ENCODE measurements at places on chromosomes 5 and 9.

DNA sequence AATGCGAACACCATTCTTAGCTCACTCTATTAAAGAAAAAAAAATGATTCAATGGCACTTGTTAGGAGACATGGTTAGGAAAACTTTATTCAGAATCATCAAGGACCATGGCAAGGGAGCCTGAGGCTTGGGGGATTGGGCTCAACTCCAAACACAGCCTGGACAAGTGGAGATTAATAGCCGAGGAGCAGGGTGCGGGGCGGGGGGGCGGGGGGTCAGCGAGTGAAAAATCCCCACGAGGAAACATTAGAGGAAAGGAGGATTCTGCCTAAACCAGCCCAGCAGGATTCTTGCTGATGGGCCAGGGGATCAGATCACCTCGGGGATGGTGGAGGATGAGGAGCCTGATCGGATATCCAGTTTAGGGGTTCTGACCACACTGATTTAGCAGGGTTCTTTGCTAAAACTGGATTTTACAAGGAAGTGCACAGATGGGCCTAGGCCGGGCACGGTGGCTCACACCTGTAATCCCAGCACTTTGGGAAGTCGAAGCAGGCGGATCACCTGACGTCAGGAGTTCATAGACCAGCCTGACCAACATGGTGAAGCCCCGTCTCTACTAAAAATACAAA, 24.4 kb upstream of the FIBCD1 start:
- H3K36me3 ChIP-seq: no peaks in the 10 kb centered on the region
- no peak for DNase-seq
- H3K4me1 ChIP-seq: no peaks in the 10 kb centered on the region
- H3K4me3 ChIP-seq: no peak overlapping the region
- H3K27ac ChIP-seq: no peak overlapping the region

GRCh38 chr5:143383988-143384387, 19.5 kb downstream of the NR3C1 start:
- peaks cover 75% of the 10 kb centered on the region for H3K36me3 ChIP-seq
- H3K27ac ChIP-seq: no peak overlapping the region
- DNase-seq: no peak
- no peaks in the 10 kb centered on the region for H3K27me3 ChIP-seq

GRCh38 chr5:68071736-68072135, 143.8 kb upstream of the PIK3R1 start:
- no peaks in the 10 kb centered on the region for H3K36me3 ChIP-seq
- H3K4me3 ChIP-seq: no peak overlapping the region
- no peaks in the 10 kb centered on the region for H3K4me1 ChIP-seq

GRCh38 chr5:64854855-64855254, 86.1 kb downstream of the CWC27 start:
- H3K36me3 ChIP-seq: no peaks in the 10 kb centered on the region
- no peak overlapping the region for H3K27ac ChIP-seq
- H3K27me3 ChIP-seq: no peaks in the 10 kb centered on the region
- H3K4me3 ChIP-seq: no peak overlapping the region

DNA sequence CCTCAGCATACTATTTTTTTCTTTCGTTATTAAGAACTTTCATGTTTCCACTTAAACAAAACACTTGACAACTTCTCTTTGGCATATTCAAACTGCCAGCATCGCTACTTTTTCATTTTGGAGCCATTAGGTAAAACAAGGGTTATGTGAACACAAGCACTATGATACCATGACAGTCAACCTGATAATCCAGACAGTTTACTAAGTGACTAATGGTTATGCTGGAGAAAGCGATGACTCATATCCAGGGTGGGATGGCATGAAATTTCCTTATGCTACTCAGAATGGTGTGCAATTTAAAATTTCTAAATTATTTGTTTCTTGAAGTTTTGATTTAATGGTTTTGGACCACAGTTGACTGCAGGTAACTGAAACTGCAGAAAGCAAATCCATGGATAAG, 29.9 kb upstream of the PRSS3 start:
- H3K27ac ChIP-seq: no peak overlapping the region
- DNase-seq: no peak
- H3K27me3 ChIP-seq: peaks cover 4% of the 10 kb centered on the region

- DNase-seq: no peak
- no peaks in the 10 kb centered on the region for H3K36me3 ChIP-seq
- H3K27ac ChIP-seq: no peak overlapping the region
- no peaks in the 10 kb centered on the region for H3K27me3 ChIP-seq
- H3K4me3 ChIP-seq: no peak overlapping the region
Observed at GRCh38 chr9:123359106-123359505, 3.1 kb downstream of the CRB2 start.

GRCh38 chr5:33612386-33612785, 171.6 kb downstream of the TARS1 start:
- H3K27me3 ChIP-seq: no peaks in the 10 kb centered on the region
- H3K4me1 ChIP-seq: no peaks in the 10 kb centered on the region
- DNase-seq: no peak
- H3K36me3 ChIP-seq: no peaks in the 10 kb centered on the region
- no peak overlapping the region for H3K4me3 ChIP-seq
- no peak overlapping the region for H3K27ac ChIP-seq

- no peak overlapping the region for H3K4me3 ChIP-seq
- H3K4me1 ChIP-seq: no peaks in the 10 kb centered on the region
- H3K36me3 ChIP-seq: no peaks in the 10 kb centered on the region
- no peaks in the 10 kb centered on the region for H3K27me3 ChIP-seq
- no peak overlapping the region for H3K27ac ChIP-seq
- DNase-seq: no peak
Observed at GRCh38 chr9:24912767-24913166, 367.1 kb upstream of the IZUMO3 start.

DNA sequence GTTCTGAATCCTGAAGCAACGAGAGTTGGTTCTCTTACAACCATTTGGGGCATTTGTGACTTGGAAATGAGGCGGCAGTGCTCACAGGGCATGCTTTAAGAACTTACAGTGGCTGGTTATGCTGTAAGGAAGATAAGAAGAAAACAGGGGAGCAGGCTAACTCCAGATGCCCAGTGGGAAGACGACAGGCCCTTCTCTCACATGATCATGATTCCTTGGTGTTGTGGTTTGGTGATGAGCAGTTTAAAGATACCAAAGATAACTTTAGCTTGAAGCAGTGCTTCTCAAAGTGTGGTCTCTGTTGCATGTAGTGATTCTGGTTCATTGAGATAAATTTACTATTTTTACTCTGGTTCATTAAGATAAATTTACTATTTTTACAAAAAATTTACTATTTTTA, 2.6 kb upstream of the HABP4 start:
- H3K4me1 ChIP-seq: peaks cover 21% of the 10 kb centered on the region
- H3K4me3 ChIP-seq: no peak overlapping the region
- H3K27ac ChIP-seq: no peak overlapping the region
- H3K27me3 ChIP-seq: no peaks in the 10 kb centered on the region
- no peaks in the 10 kb centered on the region for H3K36me3 ChIP-seq

DNA sequence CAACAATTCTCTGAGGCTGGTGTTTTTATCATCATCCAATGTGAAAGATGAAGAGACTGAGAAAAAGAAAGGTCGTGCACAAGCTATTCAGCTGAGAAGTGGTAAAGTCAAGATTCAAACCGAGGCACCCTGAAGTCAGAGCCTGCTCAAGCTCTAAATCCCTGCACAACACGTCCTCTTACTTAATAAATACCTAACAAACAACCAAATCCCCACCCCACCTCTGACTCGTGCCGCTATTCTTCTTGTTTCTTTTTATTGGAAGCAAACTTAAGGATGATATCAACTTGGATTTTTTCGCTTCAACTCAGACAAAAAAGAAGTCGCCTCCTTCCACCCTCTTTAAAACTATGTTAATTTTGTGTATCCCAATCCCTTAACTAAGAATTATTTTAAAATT, 140.2 kb downstream of the CEP120 start:
- no peak overlapping the region for H3K4me3 ChIP-seq
- H3K4me1 ChIP-seq: no peaks in the 10 kb centered on the region
- DNase-seq: no peak
- H3K27ac ChIP-seq: no peak overlapping the region
- H3K36me3 ChIP-seq: no peaks in the 10 kb centered on the region

DNA sequence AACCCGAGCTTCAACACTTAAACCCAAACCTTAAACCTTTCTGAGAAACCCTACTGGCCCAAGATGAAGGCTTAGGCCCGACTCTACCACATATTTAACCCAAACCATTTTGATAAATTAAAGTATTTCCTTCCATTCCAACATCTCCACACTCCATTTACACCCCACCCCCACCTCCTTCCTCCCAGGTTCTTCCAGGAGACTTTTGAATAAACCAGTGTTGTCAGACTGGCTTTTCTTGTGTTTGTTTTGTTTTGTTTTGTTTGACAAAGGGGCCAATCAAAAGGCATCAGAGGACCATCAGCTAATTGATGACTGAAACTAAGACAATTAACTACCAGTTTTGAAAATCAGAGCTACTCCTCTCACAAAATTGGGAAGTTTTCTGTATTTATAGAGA, 4.6 kb upstream of the ZNF608 start:
- no peaks in the 10 kb centered on the region for H3K36me3 ChIP-seq
- H3K27me3 ChIP-seq: no peaks in the 10 kb centered on the region

GRCh38 chr9:129458663-129459546, 162.0 kb downstream of the C9orf50 start:
- no peak overlapping the region for H3K27ac ChIP-seq
- DNase-seq: peak; percentile 20
- peaks cover 5% of the 10 kb centered on the region for H3K27me3 ChIP-seq
- no peak overlapping the region for H3K4me3 ChIP-seq

- no peaks in the 10 kb centered on the region for H3K27me3 ChIP-seq
- H3K27ac ChIP-seq: no peak overlapping the region
- no peaks in the 10 kb centered on the region for H3K36me3 ChIP-seq
- no peak for DNase-seq
Observed at GRCh38 chr5:111237470-111237869, 13.3 kb downstream of the CAMK4 start.

GRCh38 chr5:16916262-16916878, 19.7 kb downstream of the MYO10 start:
- DNase-seq: no peak
- no peak overlapping the region for H3K27ac ChIP-seq
- no peaks in the 10 kb centered on the region for H3K4me1 ChIP-seq

DNA sequence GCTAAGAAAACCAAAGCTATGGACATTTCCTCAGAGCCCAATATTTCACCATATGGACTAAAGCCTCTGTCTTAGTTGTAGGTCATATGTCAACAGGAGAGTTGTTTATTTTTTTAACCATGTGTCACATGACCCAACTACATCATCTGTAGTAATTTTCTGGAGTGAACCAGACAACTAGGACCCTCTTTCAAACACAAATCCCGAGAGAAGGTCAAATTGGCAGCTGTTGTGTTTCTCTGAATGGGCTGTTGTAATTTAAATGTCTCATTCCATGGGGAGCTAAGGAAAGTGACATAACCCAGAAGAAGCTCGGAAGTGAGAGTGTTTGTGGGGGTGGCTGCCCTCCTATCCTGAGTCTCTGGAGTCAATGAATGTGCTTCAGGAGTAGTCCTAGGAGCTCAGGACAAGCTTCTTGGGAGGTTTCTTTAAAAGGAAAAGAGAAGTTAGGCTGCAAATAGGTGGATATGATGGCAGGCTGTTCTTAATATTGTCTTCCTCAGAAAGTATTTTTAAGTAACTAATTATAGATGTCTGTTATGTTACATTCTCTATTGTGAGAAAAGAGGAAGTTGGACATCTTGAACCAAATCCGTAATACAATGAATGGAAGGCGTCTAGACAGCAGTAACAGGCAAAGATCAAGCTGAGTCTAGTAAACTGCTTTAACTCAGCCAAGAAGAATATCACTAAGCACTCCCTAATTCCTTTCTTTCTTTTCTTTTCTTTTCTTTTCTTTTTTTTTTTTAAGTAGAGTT, 50.1 kb downstream of the TMEM167A start:
- H3K4me3 ChIP-seq: no peak overlapping the region
- H3K4me1 ChIP-seq: no peaks in the 10 kb centered on the region
- DNase-seq: no peak
- H3K27ac ChIP-seq: no peak overlapping the region
- no peaks in the 10 kb centered on the region for H3K27me3 ChIP-seq

GRCh38 chr9:130745210-130745800, 51.7 kb downstream of the EXOSC2 start:
- no peaks in the 10 kb centered on the region for H3K4me1 ChIP-seq
- H3K36me3 ChIP-seq: peaks cover 2% of the 10 kb centered on the region
- DNase-seq: no peak
- no peak overlapping the region for H3K27ac ChIP-seq

DNA sequence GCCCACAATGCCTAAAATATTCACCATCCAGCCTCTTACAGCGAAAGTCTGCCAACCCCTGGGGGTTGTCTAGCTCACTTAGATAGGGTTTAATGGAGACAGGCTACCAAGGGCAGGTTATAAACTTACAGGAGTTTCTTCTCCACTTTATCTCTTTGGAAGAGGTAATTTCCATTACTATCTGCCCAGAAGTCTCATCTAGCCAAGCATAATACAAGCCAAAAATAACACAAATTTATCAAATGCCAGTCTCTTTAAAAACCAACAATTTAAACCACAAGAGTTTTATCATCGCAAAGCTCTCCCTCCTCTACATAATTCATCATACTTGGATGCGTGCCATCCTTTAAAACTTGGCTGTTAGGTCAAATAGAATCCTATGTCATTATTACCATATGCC, 6.2 kb downstream of the RBM22 start:
- H3K27me3 ChIP-seq: no peaks in the 10 kb centered on the region
- H3K36me3 ChIP-seq: peaks cover 91% of the 10 kb centered on the region
- no peak overlapping the region for H3K4me3 ChIP-seq
- H3K27ac ChIP-seq: no peak overlapping the region
- peaks cover 7% of the 10 kb centered on the region for H3K4me1 ChIP-seq

Data from DND-41 (cell line).